ENCODE measurements at places on chromosomes 4 and X.

- H3K27me3 ChIP-seq, result no peaks in the 10 kb centered on the region
- no peaks in the 10 kb centered on the region for H3K36me3 ChIP-seq
- H3K4me1 ChIP-seq, result no peaks in the 10 kb centered on the region
- no peak overlapping the region for H3K27ac ChIP-seq
These were observed 140.8 kb upstream of the GATB start for GRCh38 chr4:151901631-151902030.

DNA sequence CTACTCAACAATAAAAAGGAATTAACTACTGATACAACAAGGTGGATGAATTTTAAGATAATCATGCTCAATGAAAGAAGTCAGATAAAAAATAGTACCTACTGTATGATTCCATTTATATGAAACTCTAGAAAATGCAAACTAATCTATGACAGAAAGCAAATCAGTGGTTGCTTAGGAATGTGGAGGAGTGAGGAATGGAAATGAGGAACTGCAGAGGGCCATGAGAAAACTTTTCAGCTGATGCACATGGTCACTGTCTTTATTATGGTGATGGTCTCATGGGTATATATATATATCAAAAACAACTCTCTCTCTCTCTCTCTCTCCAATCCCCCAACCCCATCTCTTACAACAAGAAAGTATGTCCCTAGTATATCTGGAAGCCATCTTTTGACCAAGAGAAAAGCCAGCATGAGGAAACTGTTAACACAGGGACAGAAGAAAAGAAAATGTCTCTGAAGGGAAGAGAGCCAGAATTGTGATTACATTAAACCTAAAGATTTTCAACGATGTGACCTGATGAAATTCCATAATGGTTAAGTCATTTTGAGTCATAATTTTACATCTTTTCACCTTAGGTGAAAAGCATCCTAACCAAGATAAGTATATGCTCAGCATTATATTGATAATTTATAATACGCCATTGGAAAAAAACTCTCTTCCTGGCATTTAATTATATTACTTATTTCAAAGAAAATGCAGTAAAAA, 8.5 kb upstream of the NFKB1 start:
- no peaks in the 10 kb centered on the region for H3K27me3 ChIP-seq
- no peak overlapping the region for H3K4me3 ChIP-seq
- DNase-seq, result no peak
- H3K4me1 ChIP-seq, result no peaks in the 10 kb centered on the region
- no peak overlapping the region for H3K27ac ChIP-seq

DNA sequence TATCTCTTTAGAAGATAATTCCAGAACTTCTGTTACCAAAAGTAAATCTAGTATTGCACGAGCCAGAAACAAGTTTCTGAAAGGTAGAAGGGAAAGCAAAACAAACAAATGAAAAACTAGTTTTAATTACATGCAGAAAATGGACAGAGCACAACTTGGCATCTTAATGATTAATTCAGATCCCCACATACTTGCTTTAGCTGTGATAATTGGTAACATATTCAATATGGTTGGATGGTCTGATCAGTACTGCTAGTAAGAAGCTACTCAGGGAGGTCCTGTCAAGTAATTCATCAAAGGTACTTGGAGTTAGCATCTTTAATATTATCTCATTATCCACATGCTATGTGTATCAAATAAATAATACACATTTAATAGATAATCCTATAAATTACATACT, 204.3 kb downstream of the TRAM1L1 start:
- H3K27me3 ChIP-seq, result no peaks in the 10 kb centered on the region
- no peak for DNase-seq
- H3K36me3 ChIP-seq, result no peaks in the 10 kb centered on the region
- H3K4me3 ChIP-seq, result no peak overlapping the region
- no peak overlapping the region for H3K27ac ChIP-seq
- H3K4me1 ChIP-seq, result no peaks in the 10 kb centered on the region

- no peaks in the 10 kb centered on the region for H3K27me3 ChIP-seq
- H3K36me3 ChIP-seq, result no peaks in the 10 kb centered on the region
- no peak overlapping the region for H3K27ac ChIP-seq
- no peak overlapping the region for H3K4me3 ChIP-seq
- H3K4me1 ChIP-seq, result no peaks in the 10 kb centered on the region
These were observed 45.7 kb downstream of the SYTL5 start for GRCh38 chrX:38052096-38052495.

GRCh38 chr4:88033309-88033708, 25.9 kb downstream of the PKD2 start:
- no peaks in the 10 kb centered on the region for H3K4me1 ChIP-seq
- H3K27me3 ChIP-seq, result no peaks in the 10 kb centered on the region
- peak; percentile 42 for DNase-seq
- H3K4me3 ChIP-seq, result no peak overlapping the region
- H3K27ac ChIP-seq, result no peak overlapping the region

All from thymus (tissue), 14 donors.